ENCODE measurements at places on chromosomes 16 and 17. TPM values are rescaled to one million over a fixed set of nuclear protein-coding genes. Genes with fewer than 3 reads are reported as not detected.

CTF1 gene
- total RNA-seq = 13.8 TPM

SDR42E2 gene
- not detected for total RNA-seq

- H3K27ac ChIP-seq = no peak overlapping the region
- no peak for DNase-seq
- H3K27me3 ChIP-seq = no peaks in the 10 kb centered on the region
Measured at GRCh38 chr16:20844054-20844453, 37.7 kb downstream of the REXO5 start.

TBC1D26 gene
- not detected for total RNA-seq

DNA sequence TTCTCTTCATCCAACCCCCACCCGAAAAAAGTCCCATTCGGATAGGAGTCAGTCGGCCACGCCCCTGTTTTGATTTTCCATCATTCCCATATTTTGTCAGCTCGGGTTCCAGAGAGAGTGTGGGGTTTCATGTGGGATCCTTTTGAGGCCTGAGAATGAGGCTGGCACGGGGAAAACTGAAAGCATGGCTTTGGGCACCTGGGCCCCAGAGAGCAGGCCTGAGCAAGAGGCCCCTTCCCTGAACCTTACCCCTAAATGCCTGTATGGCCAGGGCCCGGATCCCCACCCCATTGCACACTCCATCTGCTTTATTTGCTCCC is 4.6 kb upstream of the HOXB4 start:
- peak overlapping the region; percentile 37 for H3K4me3 ChIP-seq
- no peaks in the 10 kb centered on the region for H3K36me3 ChIP-seq
- no peak for DNase-seq
- peaks cover 66% of the 10 kb centered on the region for H3K27me3 ChIP-seq

GRCh38 chr17:50793007-50793406 is 25.7 kb upstream of the ANKRD40CL start:
- H3K27me3 ChIP-seq = no peaks in the 10 kb centered on the region
- H3K27ac ChIP-seq = no peak overlapping the region
- no peaks in the 10 kb centered on the region for H3K4me1 ChIP-seq
- no peaks in the 10 kb centered on the region for H3K36me3 ChIP-seq
- no peak overlapping the region for H3K4me3 ChIP-seq

- no peaks in the 10 kb centered on the region for H3K36me3 ChIP-seq
- no peaks in the 10 kb centered on the region for H3K4me1 ChIP-seq
- DNase-seq = no peak
- no peak overlapping the region for H3K27ac ChIP-seq
- no peaks in the 10 kb centered on the region for H3K27me3 ChIP-seq
- H3K4me3 ChIP-seq = no peak overlapping the region
Measured at GRCh38 chr17:6402258-6402657, 32.7 kb downstream of the AIPL1 start.
